ENCODE measurements at places on chromosomes 1 and 21. TPM values are rescaled to one million over a fixed set of nuclear protein-coding genes. Genes with fewer than 3 reads are reported as not detected.

DNA sequence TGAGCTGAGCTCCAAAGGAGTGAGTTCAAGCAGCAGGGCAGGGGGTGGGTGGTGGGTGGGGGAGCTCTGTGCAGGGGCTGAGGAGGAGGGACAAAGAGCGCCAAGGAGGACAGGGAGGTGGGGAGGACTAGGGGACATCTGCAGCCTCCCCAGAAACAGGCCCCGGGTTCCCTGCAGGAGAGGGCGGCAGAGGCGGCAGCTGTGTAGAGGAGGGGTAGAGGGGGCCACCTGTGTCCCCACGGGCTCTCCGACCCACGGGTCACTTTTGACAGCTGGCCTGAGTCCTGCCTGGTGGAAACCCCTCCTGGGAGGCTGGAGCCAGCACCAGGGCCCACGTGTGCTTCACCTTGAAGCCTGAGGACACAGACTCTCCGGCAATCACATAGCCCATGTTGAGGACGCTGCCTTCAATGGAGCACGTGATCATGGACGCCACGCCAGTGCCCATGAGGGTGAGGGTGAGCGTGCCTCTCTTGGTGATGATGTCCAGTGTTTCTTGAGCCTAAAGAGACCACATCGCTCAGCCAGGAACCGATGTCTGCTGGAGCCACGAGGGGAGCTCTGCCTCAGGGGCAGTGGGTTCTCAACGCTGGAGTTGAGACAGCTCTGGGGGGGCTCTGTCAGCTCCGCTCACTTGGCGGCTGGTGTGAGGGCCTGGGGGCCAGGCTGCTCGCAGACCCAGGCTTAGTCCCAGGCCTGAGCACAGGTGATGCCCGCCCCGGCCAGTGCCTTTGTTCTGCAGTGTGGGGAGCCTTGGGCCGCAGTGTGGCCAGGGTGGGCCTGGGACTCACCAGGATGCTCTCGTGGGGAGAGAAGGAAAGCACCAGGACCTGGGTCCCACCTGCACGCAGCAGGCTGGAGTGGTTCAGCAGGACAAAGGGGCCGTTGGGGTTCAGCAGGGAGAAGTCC lies 6.6 kb upstream of the TMEM52 start:
- no peaks in the 10 kb centered on the region for H3K36me3 ChIP-seq
- no peak overlapping the region for H3K27ac ChIP-seq
- H3K4me3 ChIP-seq, result no peak overlapping the region
- H3K4me1 ChIP-seq, result no peaks in the 10 kb centered on the region

DNA sequence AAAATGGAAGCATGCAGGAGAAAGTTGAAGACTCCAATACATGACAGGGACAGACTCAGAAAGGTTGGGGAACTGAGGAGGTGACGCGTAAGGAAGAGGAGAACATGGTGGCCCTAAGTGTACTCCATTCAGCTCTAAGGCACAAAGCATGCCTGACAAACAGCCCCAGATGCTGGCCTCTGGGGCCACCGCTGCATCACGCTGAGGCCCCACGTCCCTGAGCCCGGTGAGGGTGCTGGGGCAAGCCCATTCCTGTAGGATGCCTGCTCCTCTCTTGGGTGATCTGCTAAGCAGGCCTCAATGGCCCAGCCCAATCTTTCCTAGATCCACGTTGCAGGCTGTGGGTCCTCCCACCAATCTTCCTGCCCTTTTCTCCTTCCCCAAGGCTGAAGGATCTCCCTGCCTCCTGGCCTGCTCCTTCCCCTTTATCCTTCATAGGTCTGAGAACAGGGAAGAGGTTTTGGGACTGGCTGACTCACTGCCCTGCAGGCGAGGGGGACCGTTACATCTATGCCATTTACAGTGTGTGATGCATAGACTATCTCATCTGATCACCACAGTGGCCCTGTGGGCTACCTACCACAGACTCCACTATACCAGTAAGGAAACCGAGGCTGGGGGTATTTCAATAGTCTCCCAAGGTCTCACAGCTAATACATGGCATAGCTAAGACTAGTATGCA lies 16.8 kb upstream of the NID1 start:
- no peaks in the 10 kb centered on the region for H3K4me1 ChIP-seq
- H3K36me3 ChIP-seq, result no peaks in the 10 kb centered on the region
- no peak overlapping the region for H3K4me3 ChIP-seq

- H3K36me3 ChIP-seq, result no peaks in the 10 kb centered on the region
- H3K27ac ChIP-seq, result no peak overlapping the region
- no peak overlapping the region for H3K4me3 ChIP-seq
- H3K4me1 ChIP-seq, result no peaks in the 10 kb centered on the region
These were observed 112.3 kb upstream of the GADD45A start for GRCh38 chr1:67572594-67573221.

The B4GALT2 gene
- polyA plus RNA-seq, result not detected

GRCh38 chr21:35314857-35315582 lies 265.9 kb upstream of the RUNX1 start:
- no peak overlapping the region for H3K27ac ChIP-seq
- no peaks in the 10 kb centered on the region for H3K27me3 ChIP-seq
- H3K36me3 ChIP-seq, result no peaks in the 10 kb centered on the region
- no peak overlapping the region for H3K4me3 ChIP-seq
- no peaks in the 10 kb centered on the region for H3K4me1 ChIP-seq
- no peak for DNase-seq

The OLIG2 gene
- 0.20 TPM for polyA plus RNA-seq

DNA sequence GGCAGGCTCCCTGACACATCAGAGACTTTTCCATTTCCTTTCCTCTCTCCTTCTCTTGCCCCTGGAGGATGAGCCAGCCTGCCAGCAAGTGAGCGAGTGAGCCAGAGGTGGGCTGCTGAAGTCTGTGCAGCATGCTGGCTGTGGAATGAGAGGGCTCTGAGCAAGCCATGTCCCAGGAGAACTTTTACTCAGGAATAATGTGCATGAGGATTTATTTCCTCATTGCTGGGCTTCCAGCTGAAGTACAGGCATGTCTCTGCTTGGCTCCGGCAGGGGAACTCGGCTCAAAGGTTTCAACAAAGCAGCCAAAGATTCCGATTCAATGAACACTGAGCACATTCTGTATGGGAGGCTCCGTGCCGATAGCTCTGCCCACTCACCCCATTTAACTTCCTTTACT lies 43.7 kb downstream of the UBIAD1 start:
- H3K4me3 ChIP-seq, result no peak overlapping the region
- no peaks in the 10 kb centered on the region for H3K27me3 ChIP-seq
- H3K36me3 ChIP-seq, result no peaks in the 10 kb centered on the region

- H3K4me3 ChIP-seq, result no peak overlapping the region
- H3K27ac ChIP-seq, result no peak overlapping the region
- H3K36me3 ChIP-seq, result no peaks in the 10 kb centered on the region
- DNase-seq, result peak; percentile 44
These were observed 86.8 kb upstream of the CD34 start for GRCh38 chr1:207997486-207998268.

The FCGR3B gene
- 7.5 TPM for polyA plus RNA-seq

The NBPF9 gene
- polyA plus RNA-seq, result 0.66 TPM

DNA sequence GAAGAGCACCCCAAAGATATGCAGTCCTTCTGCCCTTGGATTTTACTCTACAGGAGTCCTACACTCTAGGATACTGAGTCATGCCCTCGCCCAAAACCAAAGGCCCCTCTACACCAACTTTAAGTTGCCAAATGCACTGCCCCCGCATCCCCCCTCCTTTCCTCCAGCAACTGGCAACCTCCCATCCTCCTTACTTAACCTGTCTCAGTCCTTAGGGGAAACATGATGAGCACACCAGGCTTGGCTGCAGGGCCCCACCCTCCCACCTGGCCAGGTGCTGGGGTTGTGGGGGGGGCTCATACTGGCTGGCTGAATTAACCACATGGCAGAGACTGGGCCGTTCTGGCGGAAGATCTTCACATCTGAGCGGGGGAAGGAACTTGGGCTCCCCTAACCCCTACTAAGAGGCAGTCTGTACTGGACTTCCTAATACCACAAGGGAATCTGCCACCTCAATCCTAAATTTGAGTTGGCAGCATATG lies 1.2 kb downstream of the HDGF start:
- peak overlapping the region; percentile 89 for H3K27ac ChIP-seq
- peak; percentile 70 for DNase-seq
- peaks cover under 1% of the 10 kb centered on the region for H3K36me3 ChIP-seq
- H3K4me3 ChIP-seq, result peak overlapping the region; percentile 75
- peaks cover 80% of the 10 kb centered on the region for H3K4me1 ChIP-seq

The LAMC2 gene
- not detected for polyA plus RNA-seq

The PODN gene
- not detected for polyA plus RNA-seq

- no peaks in the 10 kb centered on the region for H3K4me1 ChIP-seq
- no peak overlapping the region for H3K4me3 ChIP-seq
- no peak overlapping the region for H3K27ac ChIP-seq
- DNase-seq, result no peak
- H3K27me3 ChIP-seq, result no peaks in the 10 kb centered on the region
These were observed 91.5 kb upstream of the ZNHIT6 start for GRCh38 chr1:85799737-85800136.

DNA sequence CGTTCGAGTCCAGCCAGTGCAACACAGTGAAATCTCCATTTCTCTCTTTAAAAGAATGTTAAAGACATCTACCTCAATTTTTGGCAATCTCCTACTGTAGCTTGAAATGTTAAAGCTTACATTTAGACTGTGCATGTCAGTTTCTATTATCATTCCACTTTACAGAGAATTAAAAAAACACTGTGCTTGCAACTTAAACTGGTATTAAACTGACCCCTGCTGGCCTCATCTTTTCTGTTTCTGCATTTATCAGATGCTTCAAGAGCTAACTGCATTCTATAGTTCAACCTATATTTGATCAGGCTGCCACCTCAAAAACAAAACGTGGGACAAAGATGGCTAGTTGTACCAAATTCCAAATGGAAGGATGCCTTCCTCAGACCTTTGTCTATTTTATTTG lies 226.5 kb downstream of the SMYD3 start:
- no peaks in the 10 kb centered on the region for H3K4me1 ChIP-seq
- H3K36me3 ChIP-seq, result no peaks in the 10 kb centered on the region
- no peak overlapping the region for H3K4me3 ChIP-seq
- no peaks in the 10 kb centered on the region for H3K27me3 ChIP-seq
- no peak overlapping the region for H3K27ac ChIP-seq

- H3K4me3 ChIP-seq, result peak overlapping the region; percentile 82
- peak overlapping the region; percentile 88 for H3K27ac ChIP-seq
- peaks cover 38% of the 10 kb centered on the region for H3K4me1 ChIP-seq
- H3K27me3 ChIP-seq, result no peaks in the 10 kb centered on the region
These were observed 11.8 kb downstream of the NHLH2 start for GRCh38 chr1:115829023-115829674.

DNA sequence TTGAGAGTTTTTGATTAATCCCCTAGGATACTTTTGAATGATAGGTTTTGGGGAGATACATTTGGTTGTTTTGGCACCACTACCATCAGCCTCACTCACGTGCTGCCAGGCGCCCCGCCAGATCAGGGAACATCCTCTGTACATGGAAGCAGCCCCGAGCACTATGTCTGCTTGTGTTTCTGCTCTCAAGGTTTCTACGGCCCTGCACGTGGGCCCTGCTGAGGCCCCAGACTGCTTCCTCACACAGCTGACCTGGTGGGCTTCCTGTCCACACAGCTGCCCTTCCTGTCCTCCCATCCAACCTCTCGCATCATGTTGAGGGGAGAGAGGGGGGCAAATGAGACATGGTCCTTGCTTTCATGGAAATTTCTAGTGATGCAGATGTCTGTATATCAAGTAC lies 20.0 kb downstream of the ADARB1 start:
- H3K4me1 ChIP-seq, result peaks cover 6% of the 10 kb centered on the region
- no peak overlapping the region for H3K27ac ChIP-seq
- H3K4me3 ChIP-seq, result no peak overlapping the region
- H3K36me3 ChIP-seq, result no peaks in the 10 kb centered on the region

DNA sequence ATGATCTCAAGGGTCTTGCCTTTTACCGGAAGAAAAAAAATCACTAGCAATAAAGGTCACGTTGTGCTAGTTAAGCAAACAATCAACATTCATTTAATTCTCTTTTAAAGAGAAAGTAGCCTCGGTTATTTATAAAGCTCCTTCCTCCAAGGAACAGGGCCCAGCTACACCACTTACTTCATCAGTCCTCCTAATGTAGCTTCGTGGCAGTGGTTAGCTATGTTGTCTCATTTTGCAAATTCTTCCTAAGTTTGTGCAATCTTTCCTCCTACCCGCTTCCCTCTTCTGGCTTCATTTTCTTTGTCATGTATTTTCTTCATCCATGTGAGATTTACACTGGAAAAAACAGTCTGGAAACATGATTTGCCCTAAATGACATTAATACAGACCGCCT lies 554.2 kb downstream of the NUF2 start:
- H3K4me3 ChIP-seq, result no peak overlapping the region
- H3K36me3 ChIP-seq, result no peaks in the 10 kb centered on the region
- H3K27ac ChIP-seq, result no peak overlapping the region
- H3K4me1 ChIP-seq, result no peaks in the 10 kb centered on the region
- no peaks in the 10 kb centered on the region for H3K27me3 ChIP-seq

DNA sequence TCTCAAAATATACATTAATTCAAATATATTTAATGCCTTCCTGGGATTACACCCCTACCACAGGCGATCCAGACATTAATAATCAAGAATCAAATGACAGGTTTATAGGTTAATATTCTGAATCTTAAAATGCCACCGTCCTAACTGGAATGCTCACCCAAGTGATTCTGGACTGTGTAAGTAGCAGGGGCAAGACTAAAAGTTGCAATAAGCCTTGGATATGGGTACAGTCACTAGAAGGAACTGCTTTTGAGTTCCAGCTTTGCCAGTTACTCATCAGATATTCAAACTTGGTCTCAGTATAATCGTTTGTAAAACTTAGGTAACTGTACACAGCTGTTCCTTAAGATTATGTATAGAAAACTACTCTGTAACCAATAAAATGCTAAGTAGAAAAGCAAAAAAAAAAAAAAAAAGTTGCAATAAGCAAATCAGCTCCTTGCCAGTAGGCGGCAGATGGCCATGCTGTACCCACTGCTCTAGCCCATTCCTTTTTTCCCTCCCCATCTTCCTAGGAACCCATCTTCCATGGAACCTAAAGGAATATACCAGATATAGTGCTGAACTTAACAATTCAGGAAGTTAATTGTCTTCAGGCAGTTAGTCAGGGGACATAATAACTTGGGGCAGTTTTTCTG lies 10.5 kb downstream of the RO60 start:
- DNase-seq, result peak; percentile 5
- no peak overlapping the region for H3K4me3 ChIP-seq
- peaks cover 4% of the 10 kb centered on the region for H3K4me1 ChIP-seq
- H3K27ac ChIP-seq, result no peak overlapping the region
- peaks cover 4% of the 10 kb centered on the region for H3K36me3 ChIP-seq
- no peaks in the 10 kb centered on the region for H3K27me3 ChIP-seq

DNA sequence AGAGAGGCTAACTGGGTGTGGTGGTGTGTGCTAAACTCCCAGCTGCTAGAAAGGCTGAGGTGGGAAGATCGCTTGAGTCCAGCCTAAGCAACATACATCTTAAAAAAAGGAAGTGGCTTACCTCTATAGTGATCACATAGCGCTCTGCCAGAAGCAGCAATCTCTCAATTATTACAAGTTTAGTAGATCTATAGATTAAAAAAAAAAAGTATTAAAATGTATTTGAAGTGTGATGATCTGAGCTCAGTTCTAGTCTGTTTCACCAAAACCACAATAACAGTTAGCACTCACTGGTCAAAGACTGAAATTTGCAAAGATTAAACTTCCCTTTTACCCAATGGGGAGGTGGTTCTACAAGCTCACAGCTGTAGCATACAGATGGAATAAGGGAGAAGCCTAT lies 76.3 kb downstream of the USP24 start:
- no peak overlapping the region for H3K4me3 ChIP-seq
- H3K27ac ChIP-seq, result no peak overlapping the region
- no peak for DNase-seq
- H3K4me1 ChIP-seq, result no peaks in the 10 kb centered on the region
- H3K27me3 ChIP-seq, result no peaks in the 10 kb centered on the region

GRCh38 chr1:53572815-53573173 lies 113.6 kb downstream of the DMRTB1 start:
- DNase-seq, result no peak
- no peaks in the 10 kb centered on the region for H3K4me1 ChIP-seq
- no peak overlapping the region for H3K4me3 ChIP-seq

All from CD14-positive monocyte (primary cell).